ENCODE measurements at places on chromosomes 11 and 22.

DNA sequence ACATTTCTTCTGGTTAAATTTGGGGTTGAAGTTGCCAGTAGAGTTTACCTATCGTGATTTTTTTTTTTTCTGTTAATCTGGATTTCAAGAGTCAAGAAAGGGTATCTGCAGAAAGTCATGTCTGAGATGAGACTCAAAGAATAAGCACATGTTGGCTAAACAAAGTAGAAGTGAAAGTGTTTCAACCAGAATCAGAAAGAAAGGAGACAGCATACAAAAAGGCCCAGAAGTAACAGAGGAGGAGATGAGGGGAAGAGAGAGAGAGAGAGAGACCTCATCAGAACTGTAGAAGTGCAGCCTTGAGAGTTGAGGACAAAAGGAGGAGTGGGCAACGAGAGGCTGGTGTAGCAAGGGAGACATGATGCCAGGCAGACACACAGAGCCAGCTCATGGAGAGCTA is 54.9 kb downstream of the SVIP start:
- DNase-seq: no peak

DNA sequence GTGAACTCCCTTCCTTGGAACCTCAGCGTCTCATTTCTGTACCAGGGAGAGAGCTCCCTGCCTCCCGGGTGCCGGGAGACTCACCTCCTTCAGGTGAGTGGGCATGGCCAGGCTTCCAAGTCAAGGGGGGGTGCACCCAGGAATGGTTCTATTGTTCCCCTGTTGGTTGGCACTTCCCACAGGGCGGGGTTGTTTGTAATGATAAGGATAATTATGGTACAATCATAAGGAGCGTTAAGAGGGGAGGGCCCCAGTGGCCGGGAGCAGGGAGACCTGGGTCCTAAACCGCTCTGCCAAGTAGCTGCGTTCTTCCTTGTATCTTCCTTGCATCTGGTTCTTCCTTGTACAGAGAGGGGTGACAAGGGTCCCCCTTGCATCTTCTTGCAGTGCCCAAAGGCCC is 79.1 kb downstream of the LRRC32 start:
- no peak for DNase-seq

GRCh38 chr22:34283844-34284243 is 363.6 kb upstream of the LARGE1 start:
- DNase-seq: no peak

DNA sequence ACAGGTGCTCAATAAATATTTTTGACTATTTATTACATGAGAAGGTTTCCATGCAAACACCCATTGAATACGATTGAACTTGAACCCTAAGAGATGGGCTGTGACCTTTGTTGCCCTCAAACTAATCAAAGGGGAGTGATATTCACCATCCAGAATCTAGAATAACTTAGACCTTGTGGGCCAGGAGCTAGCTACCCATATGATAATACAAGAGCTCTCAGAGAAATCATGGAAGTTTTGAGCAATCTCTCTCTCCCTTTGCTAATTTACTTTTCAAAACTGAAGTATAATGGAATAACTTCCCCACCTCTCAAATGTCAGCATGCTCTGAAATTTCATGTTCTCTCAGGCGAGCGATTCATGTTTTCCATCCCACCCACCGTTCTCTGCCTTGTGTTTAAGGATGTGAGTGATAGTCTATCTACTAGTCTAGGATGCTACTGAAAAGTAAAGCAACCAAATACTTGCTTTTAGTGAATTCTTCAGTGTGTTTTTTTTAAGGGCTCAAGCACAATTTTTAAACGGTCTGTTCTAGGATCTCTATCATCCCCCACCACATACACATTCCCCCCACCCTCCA is 33.3 kb downstream of the BARX2 start:
- no peak for DNase-seq
